ENCODE measurements at places on chromosomes 13 and 19.

- no peak for DNase-seq
These were observed 20.2 kb downstream of the EVI5L start for GRCh38 chr19:7850000-7850813.

GRCh38 chr19:38564981-38565690 is 52.6 kb downstream of the MAP4K1 start:
- peak; percentile 39 for DNase-seq

- DNase-seq, result peak; percentile 43
These were observed 60.5 kb downstream of the MAP4K1 start for GRCh38 chr19:38557205-38557799.

DNA sequence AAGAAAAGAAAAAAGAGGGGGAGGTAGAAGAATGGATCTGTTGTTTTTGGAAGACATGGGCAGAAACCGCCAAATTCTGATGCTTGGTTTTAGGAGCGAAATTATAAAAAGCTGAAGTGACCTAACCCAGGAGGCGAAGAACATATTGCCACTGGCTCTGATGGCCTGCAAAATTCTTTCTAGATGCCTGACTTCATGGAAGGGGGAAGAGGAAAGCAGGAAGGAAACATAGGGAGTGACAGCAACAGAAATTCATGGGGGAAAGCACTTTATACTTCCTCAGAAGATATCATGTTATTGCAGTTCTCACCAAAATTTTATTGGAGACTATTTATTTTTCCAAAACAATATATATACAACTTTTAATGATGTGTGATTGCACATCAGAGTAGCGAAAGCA is 213.5 kb downstream of the DLEU7 start:
- DNase-seq, result no peak

GRCh38 chr13:46687810-46688209 is 109.2 kb downstream of the ESD start:
- DNase-seq, result no peak

DNA sequence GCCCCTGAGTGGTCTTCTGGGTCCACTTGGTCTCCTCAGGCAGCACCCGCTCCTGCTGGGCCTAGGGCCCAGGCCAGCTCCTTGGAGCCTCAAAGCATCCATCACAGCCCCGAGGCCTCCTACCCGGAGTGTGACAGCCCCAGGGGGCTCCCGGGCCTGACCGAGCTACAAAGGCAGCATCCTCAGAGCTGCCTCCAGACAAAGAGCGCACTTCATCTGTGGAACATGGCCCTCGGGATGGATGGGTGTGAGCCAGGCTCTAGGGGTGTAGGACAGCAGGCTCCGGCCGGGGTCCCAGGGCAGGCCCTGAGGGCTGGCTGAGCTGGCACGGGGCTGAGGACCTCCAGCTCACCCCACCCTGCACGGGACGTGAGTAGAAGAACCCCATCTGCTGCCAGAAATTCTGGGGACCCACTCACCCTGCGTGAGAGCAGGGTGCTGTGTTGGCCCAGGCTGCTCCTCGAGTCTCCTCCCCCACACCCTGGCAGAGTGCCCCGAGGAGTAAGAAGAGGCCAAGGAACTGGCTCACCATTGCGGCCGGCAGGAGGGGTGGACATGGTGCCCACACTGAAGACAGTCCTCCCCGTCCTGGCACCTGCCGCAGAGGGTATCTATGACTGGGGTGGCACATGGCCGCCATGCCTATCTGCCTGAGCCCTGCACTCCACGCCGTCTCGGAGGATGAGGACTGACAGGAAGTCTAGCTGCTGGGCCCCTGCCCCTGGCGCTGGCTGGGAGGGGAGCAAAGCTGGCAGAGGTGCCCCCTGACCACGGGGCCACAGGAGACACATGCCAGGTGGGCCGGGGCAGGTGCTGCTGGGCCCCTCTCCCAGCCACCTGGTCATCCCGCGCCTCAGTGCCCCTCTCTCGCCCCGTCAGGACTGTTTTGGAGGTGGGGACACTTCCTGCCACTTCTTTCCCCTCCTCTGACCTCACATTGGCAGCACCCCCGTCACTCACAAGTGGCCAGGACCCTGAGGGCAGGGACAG is 22.3 kb downstream of the CEBPG start:
- DNase-seq, result no peak

GRCh38 chr19:7000333-7000732 is 20.9 kb downstream of the MBD3L2B start:
- DNase-seq, result no peak

DNA sequence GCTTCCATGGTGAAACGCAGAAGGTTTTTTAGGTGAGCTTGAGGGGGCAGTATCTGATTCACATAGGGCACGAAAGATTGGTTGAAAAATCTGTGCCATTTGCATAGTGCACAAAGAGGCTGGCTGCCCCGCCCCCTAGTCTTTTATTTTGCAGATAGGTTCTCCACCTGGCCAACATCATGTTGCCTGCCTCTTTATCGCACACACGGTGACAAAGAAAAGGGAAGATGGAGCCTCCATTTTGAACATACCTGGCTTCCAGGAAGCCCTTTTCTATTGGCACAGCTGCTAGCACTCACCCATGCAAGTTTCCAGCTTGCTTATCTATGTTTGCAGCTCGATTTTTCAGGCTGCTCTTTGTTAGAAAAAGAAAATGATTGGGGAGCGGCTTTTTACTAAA is 316.2 kb upstream of the KLHL1 start:
- DNase-seq, result no peak

DNA sequence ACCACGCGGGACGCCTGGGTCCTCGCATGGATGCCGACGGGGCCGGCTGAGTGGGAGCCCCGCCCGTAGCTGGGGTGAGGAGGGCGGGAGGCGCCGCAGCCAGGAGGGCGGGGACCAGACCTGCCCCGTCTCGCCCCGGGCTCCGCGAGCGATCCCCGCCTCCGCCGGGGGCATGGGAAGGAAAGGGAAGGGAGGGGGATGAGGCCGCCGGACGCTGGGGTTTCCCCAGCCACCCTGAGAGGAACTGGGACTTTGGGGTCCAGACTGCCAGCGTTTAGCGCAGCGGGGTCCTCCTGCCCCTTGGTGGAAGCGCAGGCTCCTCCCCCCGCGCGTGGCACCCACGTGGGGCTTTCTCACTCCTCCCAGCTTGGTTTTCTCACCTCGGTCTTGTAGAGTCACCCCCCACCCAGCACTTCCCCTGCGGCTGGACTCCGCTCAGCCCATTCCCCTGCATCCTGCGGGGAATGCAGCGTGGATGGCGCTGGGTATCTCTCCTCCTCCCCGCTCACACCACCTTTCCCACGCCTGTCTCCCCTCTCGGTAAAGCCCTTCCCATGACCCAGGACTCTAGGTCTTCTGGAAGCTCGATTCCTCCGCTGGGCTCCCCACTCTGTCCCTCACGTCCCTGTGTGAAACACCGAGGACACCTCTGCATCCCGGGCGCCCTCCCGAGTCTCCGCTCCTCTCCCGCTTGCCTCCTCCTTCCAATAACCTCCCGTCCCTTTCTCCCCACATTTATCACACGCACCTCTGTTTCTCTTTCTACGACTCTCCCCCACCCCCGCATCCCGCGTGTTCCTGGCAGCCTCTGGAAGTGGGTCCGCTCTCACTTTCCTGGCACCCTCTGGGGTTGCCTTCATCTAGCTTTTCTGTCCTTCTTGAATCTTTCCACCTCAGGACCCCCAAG is 2.1 kb downstream of the TGFB1 start:
- peak; percentile 83 for DNase-seq

GRCh38 chr13:72527333-72527732 is 200.1 kb downstream of the MZT1 start:
- DNase-seq, result no peak

GRCh38 chr19:48963371-48964204 is 1.5 kb upstream of the FTL start:
- DNase-seq, result peak; percentile 77

DNA sequence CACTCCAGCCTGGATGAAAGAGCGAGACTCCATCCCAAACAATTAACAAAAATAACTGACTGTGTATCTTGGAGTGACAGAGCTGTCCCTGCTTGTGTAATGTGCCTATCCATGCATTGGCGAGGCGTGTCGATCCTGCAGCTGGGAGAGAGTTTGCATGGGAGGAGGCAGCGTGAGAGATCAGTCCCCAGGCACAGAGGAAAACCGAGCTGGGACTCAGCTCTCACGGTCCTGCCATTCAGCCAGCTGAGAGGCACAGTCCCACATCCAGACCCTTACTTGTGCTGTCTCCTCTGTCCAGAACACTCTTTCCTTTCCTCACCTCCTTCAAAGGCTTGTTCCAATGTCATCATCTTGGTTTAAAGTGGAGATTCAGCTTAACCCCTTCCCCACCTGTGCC is 11.9 kb upstream of the SULT2B1 start:
- DNase-seq, result no peak

- DNase-seq, result no peak
These were observed 14.2 kb downstream of the ZNF699 start for GRCh38 chr19:9295411-9295849.

DNA sequence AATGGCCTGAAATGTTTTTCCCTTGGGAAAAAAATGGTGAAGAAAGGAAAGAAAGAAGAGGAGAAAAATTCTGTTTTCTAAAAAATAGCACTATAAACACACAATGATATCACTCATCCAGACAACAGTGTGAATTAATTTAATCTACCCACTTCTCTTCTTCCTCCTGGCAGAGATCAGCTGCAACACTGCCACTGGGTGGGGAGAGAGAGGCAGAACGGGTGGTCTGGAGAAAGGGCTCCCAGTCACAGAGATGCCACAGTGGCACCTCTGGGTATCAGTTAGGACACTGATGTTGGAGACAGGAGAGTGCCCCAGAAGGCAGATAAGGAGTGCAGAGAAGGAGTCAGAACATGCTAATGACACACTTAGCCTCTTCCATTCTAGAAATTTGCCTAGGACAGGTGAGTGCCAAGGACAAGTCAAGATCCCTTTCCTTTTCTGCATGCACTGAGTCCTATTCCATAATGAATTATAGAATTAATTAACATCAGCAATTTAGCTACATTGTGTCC is 168.6 kb downstream of the SUCLA2 start:
- no peak for DNase-seq

DNA sequence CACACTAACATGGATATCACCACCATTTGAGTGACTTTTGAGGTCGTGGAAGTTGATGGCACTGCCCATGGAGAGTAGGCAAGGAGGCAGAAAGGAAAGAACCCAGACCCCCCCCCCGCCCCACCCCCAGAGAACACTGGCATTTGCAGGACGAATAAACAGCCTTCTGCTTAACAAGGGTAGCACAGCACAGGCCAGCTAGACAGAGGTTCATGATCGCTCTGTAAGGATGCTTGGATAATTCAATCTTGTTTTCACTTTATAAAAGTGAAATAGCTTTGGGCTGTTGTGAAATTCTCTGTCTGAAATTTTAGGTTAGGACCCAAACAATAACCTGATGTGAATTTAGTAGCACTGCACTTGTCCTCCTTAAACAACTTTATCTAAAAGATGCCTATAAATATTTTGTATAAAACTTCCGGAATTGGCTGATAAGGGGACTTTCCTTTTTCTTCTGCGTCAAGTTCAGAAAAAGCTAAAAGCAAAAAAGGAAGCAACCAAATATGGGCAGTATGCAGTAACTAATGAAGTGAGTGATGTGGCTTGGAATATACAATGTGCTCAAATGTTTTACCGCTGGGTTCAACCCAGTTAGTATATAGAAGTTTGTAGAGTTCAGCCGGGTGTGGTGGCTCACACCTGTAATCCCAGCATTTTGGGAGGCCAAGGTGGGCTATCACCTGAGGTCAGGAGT is 163.7 kb downstream of the SHISA2 start:
- no peak for DNase-seq

GRCh38 chr19:14432791-14433553 is at the start of gene PKN1:
Gene PKN1 (plus strand): TSS chr19:14433306. CDS start chr19:14433522, 216 bp downstream.
- DNase-seq, result peak; percentile 67

- DNase-seq, result no peak
These were observed 15.8 kb upstream of the ALOX5AP start for GRCh38 chr13:30719525-30719914.

GRCh38 chr19:10979951-10980381 is 19.1 kb downstream of the SMARCA4 start:
- peak; percentile 19 for DNase-seq

DNA sequence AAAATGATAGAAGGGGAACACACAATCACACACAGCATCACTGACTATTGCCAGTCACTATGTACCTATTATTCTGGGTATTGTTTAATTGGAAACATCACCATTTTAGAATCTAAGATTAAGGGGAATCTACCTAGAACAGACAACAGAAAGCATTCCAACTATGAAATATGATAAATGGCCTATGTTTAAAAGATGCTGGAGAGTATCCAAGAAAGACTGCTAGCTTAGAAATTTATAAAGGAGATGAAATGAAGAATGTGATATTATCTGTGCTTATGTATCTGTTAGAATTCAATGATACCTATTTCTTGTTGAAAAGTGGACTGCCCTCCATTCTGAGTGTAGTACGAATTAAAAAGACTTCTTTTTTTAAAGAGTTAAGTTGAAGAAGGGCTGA is 50.5 kb downstream of the KCNRG start:
- no peak for DNase-seq

GRCh38 chr13:113832631-113833030 is 31.2 kb downstream of the GAS6 start:
- no peak for DNase-seq

DNA sequence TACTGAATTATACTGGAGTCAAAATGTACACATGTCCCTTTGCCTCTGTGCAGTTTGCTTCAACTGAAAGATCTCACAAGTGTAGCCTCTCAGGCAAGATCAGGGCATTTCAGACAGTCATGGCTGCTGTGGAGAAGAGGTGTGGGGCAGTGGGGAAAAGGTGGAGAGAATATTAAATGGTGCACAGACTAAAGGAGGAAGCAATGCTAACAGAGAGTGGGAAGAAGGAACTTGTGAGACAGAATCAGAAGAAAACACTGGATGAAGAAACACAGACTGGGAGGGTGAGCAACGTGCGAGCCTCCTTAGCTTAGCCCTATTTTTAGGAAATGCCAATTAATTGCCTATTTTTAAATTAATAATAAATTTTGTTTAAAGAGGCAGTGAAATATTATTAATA is 49.6 kb upstream of the RAP2A start:
- DNase-seq, result no peak

GRCh38 chr19:40348961-40349507 is 539 bp downstream of the PLD3 start:
- no peak for DNase-seq

GRCh38 chr13:100356426-100356825 is 232.2 kb downstream of the GGACT start:
- no peak for DNase-seq

Data from stimulated activated CD4-positive, alpha-beta T cell treated with anti-CD3 and anti-CD28 coated beads, Interleukin-2, amount 100 ng/mL, for 24 hours (primary cell).